ENCODE measurements at places on chromosomes 16 and 17. TPM values are rescaled to one million over a fixed set of nuclear protein-coding genes. Genes with fewer than 3 reads are reported as not detected.

- DNase-seq = no peak
Measured at GRCh38 chr17:28385037-28385400, 13.5 kb downstream of the SARM1 start.

GRCh38 chr17:29608986-29609385 lies 13.7 kb downstream of the CORO6 start:
- no peak for DNase-seq

The EPX gene
- total RNA-seq = not detected

- no peak for DNase-seq
Measured at GRCh38 chr16:11140466-11140865, 115.5 kb downstream of the SOCS1 start.

DNA sequence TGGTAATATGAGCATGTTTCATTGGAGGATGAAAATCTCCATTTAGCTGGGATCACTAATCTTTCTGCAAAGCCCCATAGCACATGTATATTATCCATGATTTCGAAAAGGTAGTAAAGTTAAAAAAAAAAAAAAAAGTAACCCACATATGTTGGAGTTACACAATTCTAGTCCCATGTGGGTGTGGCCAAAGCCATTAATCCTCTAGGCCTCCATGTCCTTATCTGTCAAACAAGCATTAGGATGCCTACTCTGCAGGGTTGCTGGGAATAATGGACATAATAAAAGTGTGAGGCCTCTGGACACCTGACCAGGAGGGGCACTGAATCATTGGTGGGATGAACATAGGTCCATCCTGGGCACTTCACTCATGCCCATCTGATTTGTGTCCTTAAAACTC lies 29.2 kb upstream of the VAT1L start:
- no peak for DNase-seq

- no peak for DNase-seq
Measured at GRCh38 chr17:81020767-81021497, 14.0 kb upstream of the BAIAP2 start.

DNA sequence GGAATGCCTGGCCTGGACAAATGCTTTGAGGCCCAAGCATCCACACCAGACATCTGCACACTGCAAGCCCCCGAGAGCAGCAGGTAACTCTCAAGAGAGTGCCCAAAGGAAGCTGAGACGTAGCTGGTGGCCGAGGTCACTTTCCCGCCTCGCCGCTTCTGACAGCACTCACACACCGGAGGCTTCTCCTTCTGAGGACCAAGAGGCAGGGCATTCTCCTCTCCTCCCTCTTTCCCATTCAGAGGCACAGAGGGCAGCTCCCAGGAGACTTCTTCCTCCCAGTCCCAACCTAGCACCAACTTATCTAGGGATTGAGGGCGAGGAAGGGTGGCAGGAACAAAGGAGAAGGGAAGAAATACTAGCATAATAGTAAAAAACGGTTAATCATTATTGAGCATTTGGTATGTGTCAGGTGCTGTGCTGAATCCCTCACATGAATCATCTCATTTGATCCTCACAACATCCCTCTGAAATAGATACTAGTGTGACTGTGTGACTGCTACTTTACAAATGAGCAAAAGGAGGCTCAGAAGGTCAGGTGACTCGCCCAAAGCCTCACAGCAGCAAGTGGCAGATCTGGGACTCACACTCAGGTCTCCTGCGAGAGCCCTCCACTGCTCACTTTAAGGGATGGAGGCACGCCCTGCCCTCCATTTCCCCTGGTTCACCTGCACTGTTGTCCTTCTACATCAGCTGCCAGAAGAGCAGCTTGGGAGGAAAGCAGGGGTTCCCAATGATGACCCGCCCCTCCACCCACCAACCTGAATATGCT lies 41.8 kb downstream of the MYO18A start:
- DNase-seq = peak; percentile 25

The HSD3B7 gene
- total RNA-seq = 1.6 TPM

DNA sequence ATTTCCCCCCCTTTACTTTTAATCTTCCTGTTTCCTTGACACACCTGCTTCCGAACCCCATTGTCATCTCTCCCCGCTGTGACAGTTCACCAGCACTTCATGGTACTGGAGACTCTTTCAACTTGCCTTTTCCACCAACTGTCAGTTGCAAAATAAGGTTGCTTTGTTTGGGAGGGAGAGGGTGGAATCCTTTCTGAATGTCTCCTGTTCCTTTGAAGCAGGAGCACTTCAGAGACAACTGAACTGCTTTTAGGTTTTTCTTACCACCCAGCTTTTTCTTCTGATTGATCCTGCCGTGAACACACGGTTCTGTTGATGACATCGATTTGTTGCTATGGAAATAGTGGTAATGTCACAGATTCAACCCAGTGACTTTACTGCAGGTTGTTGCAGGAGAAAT lies 42.0 kb downstream of the RPA1 start:
- DNase-seq = no peak

The CHD9NB gene
- total RNA-seq = not detected

DNA sequence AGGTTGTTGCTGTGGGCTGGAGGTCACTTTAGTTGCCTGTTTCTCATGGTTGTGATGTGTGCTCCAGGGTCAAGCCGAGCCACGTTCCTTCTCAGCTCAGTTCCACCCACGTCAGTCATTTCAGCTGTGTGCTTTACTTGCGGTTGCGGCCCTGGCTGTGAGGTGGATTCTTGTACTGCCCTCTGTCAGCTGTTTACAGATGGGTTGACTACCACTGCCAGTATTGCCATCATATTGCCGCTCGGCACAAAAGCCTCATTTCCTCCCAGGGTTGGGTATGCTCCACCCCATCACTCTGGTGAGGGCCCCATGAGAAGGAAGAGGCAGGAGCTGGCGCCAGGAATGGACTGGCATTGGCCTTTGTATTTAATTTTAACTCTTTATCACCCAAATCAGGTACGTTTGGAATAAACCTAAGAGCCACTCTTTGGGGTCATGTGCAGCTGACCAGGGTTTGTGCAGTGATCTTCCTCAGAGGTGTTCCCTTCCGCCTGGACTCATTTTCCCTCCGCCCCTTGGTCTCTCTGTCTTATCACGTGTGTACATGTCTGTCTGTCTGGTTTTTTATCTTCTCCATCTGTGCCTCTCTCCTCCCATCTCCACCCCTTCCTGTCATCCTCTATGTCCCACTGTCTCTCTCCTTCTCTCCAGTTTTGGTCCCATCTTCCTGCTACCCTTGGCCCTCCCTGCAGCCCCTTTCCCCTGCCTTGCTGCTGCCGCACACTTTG lies 25.0 kb downstream of the METTL22 start:
- no peak for DNase-seq

The WFDC1 gene
- not detected for total RNA-seq

DNA sequence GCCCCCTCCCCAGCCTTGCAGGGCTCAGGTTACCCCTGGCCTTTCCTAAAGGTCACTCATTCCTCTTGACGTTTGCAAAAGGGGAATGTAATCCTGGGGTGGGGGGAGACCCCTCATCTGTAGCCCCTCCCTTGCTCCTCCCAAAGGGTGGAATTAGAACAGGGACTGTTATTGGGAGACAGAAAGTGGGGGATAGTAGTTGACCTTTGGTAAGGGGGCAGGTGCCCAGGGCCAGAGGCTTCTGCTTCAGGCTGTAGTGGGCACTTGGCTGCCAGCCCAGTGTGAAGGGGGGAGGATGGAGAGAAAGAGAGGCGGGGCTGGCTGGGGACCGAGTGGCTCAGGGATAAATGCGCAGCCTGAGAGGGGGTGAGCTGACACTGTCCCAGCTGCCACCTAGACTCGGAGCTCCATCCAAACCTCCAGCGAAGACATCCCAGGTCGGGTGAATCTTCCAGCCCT lies at the start of gene ENO3:
Gene ENO3 (plus strand): TSS at position 374 of the 459 bp plus-strand sequence. CDS start 711 bp downstream, outside the sequence.
- no peak for DNase-seq

All from activated B cell treated with CpG ODN at 0.5 μM for 24 hours (primary cell).